Amniotic stem cell (primary cell): ENCODE measurements at places on chromosomes 6 and 20.

- no peak for DNase-seq
These were observed 22.7 kb upstream of the HLA-DQA1 start for GRCh38 chr6:32614366-32615081.

GRCh38 chr6:112338166-112338709, 8.9 kb upstream of the RFPL4B start:
- DNase-seq = no peak

- no peak for DNase-seq
These were observed 17.8 kb downstream of the RAB44 start for GRCh38 chr6:36715469-36715868.

GRCh38 chr6:6058054-6058444, 51.3 kb upstream of the NRN1 start:
- DNase-seq = no peak

DNA sequence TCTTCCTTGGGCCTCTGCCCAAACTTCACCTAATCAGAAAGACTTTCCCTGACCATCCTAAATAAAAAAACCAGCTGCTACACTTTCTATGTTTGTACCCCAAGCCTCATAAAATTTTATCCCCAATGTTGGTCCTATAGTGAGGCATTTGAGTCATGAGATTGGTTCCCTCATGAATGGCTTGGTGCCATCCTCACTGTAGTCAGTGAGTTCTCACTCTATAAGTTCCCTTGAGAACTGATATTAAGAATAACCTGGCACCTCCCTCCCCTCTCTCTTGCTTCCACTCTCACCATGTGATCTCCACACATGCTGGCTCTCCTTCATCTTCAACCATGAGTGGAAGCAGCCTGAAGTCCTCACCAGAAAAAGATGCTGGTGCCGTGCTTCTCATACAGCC, 316.9 kb upstream of the PRDM1 start:
- no peak for DNase-seq

GRCh38 chr6:157380458-157380778, 572 bp upstream of the ZDHHC14 start:
- DNase-seq = no peak

- DNase-seq = no peak
These were observed 11.9 kb downstream of the DACT2 start for GRCh38 chr6:168307695-168308021.

DNA sequence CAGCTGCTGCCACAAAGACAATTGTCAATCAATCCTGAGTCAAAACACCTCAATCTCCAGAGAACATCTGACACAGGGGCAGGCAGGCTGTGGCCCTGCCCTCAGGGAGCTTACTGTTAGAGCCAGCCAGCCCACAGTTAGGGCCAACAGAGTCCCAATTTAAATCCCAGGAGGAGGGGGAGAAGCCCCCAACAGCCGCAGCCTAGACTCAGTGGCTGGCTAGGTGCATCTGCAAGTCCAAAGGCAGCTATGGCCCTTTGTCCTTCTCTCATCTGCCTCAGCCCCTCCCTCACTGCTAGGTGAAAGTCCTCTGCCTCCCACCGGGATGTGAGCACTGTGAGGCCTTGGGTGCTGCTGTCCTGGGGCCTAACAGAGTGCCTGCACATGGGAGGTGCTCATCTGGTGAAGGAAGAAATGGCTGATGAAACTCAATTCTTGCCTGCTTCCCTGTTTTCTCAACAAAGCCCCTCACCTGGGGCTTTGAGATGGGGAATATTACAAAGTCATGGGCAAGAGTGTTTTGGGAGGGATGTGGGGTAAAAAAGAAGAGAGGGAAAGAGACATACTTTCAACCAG, 33.7 kb upstream of the VEGFA start:
- DNase-seq = no peak

DNA sequence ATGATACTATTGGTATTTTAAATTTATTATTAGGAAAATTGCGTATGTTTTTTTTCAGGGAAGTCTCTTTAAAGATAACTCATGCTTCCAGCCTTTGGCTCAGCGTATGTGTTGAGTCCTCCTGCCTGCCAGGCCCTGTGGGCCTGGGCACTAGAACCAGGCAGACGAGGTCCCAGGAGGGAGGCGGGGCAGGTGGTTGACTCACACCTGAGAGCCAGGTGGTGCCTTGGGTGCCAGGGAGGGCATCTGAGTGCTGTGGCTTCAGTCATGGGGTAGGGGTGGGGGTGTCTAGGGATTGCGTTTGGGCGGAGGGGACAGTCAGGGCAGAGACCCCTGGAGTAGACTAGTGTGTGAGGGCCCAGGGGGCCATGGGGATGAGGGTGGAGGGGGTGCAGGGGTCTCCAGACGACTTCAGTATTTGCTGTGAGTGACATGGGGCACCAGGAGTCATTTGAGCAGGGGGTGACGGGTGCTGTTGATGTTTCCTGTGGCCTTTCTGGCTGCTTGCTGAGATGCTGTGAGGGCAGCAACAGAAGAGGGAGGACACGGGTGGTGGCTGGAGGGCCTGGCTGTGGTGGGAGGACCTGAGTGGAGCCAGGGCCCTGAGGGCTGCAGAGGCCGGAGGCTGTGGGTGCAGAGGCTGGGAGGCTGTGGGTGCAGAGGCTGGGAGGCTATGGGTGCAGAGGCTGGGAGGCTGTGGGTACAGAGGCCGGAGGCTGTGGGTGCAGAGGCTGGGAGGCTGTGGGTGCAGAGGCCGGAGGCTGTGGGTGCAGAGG, 14.8 kb upstream of the ADRM1 start:
- no peak for DNase-seq

DNA sequence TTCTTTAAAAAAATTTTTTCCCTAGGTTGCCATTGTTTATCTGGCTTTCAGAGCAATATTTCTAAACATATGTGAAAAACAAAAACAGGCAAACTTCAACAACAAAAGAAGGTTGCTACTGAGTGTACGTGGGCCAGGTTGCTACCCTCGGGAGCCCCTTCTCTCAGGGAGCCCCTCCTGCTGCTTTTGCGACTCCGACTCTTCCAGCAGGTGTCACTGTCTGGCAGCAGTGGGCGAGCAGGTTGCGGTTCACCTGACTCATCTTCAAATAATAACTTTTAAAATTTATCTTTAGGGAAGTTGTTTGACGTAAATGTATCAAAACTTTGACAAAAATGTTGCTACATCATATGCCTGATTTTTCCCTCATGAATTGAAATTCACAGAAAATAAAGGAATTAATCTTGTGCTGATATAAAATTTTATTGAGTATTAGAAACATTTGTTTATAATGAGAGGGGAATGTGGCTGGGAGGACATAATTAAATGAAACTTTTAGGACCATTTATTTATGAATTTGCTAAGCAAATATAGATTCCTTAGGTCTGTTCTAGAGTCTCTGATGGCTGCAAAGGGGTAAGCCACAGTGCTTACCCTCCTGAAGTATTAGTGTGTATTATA, 138.8 kb downstream of the HIVEP1 start:
- no peak for DNase-seq

- DNase-seq = no peak
These were observed 5.4 kb downstream of the ADA start for GRCh38 chr20:44646023-44646640.

GRCh38 chr6:38387971-38388370, 251.8 kb downstream of the BTBD9 start:
- peak; percentile 2 for DNase-seq

DNA sequence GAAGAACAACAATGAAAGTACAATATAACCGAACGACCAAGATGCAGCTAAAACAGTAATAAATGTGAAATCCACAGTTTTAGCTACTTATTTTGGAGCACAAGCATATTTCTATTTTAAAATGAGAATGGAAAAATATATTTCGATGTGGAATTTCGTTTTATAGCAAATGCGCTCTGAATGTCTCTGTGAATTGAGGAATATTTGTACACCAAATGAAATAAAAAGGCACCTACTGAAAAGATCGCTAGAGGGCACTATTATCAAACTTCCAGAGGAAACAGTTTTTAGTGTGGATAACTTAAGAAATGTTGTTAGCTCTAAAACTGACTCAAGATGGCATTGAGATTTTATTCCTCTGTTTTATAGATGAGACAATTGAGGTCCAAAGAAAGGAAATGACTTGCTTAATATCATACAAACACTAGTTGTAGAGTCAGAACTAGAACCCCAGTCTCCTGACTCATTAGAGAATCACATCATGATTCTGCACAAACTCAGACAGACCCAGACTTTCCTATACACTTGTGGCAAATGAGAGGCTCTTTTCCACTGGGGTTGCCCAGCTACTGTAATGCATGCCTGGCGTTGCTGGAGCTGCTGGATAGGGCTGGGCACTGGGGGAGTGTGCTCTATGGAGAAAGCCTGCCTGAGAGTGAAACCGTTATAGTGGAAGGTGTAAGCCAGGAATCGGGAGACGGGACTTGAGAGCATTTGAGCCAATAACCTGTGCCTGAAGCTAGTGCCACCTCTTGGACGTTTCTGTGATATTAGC, 51.9 kb downstream of the GCLC start:
- no peak for DNase-seq

- DNase-seq = peak; percentile 53
These were observed 86.1 kb downstream of the SLX4IP start for GRCh38 chr20:10521068-10521831.
